Occipital lobe (tissue), 3 donors: ENCODE measurements at places on chromosomes 2 and 18. TPM values are rescaled to one million over a fixed set of nuclear protein-coding genes. Genes with fewer than 3 reads are reported as not detected.

Gene FSIP2
- total RNA-seq: 8.6 TPM

Gene ST8SIA5
- total RNA-seq: 10.8 TPM

Gene LYPD1
- 17.8 TPM for total RNA-seq

Gene LINC00305
- not detected for total RNA-seq

- DNase-seq: peak; percentile 74
Measured at GRCh38 chr2:95121407-95122196, at the start of gene MRPS5. TSS of gene MRPS5 (minus strand) at chr2:95121808. CDS start at chr2:95121791, 17 bp downstream.

DNA sequence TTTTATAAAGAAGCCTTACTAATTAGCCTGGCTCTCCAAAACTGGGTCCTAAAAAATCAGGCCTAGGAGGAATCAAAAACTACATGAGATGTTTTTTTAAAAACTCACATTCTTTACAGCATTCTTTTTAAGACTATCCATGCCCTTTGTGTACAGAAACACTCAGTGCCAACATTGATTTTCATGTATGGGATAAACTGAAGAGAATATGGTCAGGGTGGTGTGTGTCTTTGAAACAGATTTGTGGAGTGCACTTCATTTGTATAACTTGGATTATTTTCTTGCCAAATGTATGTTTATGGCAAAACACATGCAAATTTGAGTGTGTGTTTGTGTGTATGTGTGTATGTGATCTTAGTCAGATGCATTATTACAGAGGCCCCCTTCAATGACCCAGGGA, 283.6 kb upstream of the ATP5MC3 start:
- DNase-seq: no peak

- no peak for DNase-seq
Measured at GRCh38 chr2:224023188-224023587, 15.9 kb downstream of the SERPINE2 start.

DNA sequence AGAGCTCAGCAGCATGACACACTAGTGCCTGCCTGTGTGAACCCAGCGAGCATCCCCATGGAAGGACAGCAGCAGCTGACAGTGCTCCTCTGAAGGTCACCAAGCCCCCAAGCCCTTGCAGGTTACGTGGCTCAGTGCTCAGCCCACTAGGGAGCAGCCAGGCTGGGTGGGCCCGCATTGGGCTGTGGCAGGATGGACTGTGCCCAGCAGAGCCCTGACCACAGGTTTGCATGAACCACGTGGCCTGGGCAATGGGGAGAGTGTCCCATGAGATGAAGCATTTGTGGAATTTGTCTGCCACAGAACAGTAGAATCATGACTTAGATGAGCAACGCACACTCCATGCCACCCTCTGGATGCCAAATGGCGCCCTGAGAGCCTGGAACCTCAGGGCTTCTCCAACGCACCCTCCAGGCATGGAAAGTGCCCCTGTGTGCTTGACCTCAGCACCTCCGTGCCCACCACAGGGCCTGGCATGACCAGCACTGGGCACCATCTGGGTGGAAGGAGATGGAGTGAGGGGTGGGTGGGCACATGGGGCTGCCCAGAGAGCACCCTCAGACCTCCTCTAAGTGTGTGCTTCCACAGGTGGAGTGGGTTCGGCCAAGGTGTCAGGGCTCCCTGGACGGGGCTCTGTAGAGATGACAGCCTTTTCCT, 216.1 kb upstream of the RAB6C start:
- no peak for DNase-seq

DNA sequence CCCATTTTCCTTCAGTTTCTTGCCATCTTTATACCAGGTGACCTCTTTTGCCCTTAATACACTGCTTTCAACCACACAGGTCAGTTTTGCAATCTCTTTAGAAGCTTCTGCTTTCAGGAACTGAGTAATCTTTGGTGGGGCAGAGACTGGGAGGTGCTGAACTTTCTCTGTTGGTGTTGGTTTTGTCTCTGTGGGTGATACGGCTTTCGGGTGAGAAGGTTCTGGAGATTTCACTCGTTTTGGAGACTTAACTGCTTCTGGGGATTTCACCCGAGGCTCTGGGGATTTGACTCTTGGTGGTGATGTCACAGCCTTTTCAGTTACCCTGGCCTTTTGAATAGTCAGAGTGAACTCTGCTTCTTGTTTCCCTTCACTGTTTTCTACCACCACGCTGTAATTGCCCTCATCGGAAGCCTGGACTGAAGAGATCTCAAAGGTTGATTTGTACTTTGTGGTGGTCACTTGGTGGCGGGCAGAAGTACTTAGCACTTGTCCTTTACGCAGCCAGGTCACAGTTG, 50.4 kb downstream of the PLEKHA3 start:
- no peak for DNase-seq

DNA sequence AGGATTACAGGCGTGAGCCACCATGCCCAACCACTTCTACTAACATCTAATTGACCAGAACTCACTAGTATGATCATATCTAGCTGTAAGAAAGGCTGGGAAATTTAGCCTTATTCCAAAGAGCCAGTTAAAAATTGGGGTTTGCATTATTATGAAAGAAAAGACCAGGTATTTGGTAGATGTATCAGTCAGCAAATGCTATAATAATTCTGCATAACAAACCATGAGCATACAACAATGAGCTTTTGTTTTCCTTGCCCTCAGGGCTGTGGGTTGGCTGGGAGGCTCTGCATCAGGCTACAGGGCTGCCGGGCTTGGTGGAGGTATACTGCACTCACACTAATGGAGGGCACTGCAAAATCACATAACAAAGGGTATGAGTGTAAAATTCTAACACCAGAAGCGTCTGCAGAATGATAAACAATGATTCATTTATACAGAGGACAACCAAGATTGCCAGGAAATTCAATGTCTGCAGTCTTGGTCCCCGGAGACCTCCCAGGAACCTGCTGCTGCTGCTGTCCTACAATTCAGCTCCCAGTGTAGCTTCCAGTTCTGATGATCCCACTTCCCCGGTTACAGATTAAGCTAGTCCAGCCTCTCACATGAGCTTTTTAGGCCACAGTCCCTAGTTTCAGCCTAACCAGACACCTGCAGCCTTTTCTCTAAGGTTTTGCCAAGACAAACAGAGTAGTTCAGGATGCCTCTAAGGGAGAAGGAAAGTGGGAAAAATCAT, 32.2 kb upstream of the ST3GAL5 start:
- DNase-seq: no peak

DNA sequence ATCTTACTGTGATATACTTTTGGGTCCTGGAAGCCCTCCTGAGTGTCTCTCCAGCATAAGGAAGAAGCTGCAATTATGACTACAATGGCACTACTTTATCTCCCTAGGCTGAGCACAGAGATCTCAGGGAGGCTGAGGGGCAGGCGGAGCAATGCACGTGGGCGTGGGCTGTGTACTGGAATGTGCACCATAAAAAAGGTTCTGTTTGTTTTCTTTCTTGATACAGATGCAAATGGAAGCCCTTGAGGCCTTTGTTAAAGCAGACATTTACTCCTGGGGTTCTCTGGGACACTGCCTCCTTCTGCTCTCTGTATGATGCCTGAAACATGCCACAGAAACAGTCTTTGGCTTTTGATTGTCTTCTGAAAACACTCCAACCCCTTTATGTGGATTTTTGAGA, 79.1 kb upstream of the DLX2 start:
- DNase-seq: no peak

DNA sequence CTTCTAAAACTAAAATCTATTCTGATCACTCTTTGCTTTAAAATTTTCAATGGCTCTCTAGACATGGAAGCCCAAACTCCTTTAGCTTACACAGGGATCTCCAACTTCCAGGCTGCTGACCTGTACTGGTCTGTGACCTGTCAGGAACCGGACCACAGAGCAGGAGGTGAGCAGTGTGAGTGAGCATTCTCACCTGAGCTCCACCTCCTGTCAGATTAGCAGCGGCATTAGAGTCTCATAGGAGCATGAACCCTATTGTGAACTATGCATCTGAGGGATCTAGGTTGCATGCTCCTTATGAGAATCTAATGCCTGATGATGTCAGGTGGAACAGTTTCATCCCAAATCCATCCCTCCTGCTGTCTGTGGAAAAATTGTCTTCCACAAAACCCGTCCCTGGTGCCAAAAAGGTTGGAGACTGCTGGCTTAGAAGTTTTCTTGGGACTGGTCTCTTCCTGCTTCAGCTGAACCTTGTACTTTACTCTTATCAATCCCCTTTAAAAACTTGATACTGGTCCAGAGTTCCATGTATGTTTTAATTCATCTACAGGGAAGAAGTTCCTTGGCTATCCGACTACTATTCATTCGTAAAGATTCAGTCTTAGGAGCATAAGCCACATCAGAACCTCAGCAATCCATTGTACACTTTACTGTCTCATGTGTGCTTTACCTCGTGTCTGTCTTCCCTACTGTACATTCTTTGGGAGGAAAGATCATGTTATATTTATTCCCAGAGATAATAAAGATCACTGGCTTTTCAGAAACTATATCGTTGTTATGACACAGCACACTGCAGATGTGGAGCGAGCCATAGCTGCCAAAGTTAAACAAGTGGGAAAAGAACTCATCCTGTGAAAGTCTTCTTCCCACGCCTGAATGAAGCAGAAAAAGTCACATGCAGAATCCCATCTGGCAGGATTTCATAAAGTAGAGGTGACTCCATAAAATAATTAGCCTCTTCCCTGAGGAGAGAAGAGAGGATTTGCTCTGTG, 183.8 kb downstream of the LRATD1 start:
- DNase-seq: no peak

DNA sequence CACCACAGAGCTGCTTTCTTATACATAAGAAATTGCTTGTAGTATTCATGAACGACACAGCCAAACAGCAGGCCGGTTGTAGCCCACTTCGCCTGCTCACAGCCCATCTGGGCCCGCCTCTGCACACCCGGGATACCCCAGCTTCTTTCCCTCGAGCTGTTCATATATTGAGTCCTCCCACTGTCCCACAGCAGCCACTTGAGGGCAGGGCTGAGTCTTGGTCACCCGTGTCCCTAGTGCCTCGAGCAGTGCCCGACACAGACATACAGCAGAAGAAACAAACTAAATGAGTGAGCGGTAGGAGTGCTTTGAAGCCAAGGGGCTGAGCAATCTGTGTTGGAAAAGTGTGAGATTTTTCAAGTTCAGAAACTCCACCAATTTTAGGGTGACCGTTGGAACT, 251.4 kb downstream of the KLHL29 start:
- no peak for DNase-seq

GRCh38 chr2:201404699-201405280, 46.5 kb downstream of the TRAK2 start:
- no peak for DNase-seq

- DNase-seq: no peak
Measured at GRCh38 chr2:136052369-136053362, 65.3 kb downstream of the CXCR4 start.

DNA sequence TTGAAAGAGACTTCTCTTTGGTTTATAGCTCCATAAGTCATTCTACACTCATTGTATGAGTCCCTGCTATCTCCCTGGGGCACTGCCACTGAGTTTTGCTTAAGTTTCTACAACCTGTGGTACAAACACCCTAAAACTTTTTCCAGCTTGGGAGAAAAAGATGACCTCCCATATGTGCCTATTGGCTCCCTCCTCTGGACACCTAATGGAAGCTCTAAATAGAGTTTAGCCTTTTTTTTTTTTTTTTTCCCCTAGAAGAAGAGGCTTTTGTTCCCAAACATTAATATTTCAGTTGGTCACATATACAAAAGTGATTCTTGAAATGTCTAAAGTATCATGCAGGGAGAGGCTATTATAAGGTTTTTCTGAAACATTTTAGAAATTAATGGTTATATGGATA, 547.2 kb upstream of the TMEFF2 start:
- DNase-seq: no peak

DNA sequence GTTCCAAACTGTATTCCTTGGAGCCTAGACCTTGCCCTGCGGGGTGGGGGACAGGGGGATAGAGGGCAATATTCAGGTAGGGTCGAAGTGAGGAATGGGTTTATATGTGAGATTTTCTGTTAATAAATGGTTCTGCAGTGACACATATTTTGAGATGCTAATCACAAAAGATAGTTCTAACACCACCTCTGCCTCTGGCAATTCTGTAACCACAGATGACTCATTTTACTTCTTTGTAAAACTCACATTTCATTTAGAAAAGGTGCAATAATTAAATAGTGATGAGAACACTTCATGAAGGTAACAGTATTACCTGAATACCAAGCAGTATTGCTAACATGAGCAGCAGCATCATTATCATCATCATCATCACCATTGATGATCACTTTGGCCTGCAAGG, 306.6 kb downstream of the SUCLG1 start:
- DNase-seq: no peak

DNA sequence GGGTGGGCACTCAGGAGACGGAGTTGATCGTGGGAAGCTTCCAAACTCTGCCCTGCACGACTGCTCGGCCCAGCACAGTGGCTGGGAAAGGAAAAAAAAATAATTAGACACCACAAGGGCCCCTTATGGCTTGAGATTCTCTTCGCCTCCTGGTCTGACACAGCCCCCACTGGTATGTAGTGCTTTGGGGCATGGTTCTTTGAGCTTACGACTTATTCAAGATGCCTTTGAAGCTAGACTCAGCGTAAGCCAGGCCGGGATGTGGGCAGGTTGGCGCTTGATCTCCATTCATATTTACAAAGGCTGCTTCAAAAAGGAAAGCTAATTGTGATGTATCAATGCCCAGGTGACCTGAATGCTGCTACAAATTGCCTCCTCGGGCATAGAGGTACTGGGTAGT, 50.5 kb downstream of the CXCR4 start:
- no peak for DNase-seq

DNA sequence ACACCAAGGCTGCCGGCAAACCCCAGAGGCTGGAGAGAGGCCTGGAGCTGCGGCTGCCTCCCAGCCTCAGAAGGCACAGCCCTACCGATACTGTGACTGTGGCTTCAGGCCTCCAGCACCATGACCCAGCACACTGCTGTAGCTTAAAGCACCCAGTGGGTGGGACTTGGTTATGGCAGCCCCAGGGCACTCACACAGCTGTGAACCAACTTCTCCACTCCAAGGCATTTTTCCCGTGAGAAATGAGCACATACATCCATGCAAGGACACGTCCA, 199.5 kb downstream of the NDUFA10 start:
- DNase-seq: no peak

DNA sequence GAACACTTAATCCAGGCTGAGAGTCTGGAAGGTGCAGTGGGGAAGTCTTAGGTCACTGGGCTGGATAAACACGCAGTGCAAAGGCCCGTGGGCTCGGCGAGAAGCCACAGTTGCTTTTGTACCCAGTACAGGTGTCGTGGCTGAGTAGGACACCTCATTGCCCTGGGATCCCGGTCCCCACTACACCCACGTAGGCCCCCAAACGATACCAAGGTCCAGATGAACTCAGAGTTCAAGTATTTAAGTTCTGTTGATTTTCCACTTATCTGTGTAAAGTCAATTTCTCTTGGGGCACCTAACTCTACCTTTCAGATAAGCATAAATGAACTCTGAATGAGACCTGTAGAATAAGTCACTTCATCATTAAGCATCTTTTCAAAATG, 302.0 kb downstream of the PIEZO2 start:
- DNase-seq: no peak

DNA sequence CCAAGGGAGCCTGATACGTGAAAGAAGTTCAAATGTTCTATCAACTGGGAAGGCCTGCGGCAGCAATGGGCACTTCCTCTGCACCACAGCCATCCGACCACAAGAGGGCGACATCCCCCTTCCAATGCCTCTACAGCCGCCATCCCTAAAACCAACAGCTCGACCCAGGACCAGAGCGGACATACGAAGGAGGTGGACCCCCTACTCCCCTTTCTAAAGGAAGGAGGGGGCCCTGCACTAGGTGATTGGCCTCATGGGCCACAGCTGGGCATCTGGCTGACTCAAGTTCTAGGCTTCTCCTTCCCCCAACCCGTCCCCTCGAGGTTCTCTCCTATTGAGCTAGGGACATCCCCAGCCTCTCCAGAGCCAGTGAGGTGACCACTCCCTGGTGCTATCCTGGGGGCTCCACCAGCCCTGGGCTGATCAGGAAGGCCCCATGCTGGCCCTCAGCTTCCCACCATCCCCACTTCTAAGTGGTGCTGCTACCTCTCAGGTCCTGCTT, 217.2 kb downstream of the TNS1 start:
- peak; percentile 49 for DNase-seq

- no peak for DNase-seq
Measured at GRCh38 chr2:18159896-18160295, 281.4 kb downstream of the KCNS3 start.
